ENCODE measurements at places on chromosomes 13 and 19. TPM values are rescaled to one million over a fixed set of nuclear protein-coding genes. Genes with fewer than 3 reads are reported as not detected.

FCAR gene
- total RNA-seq: not detected

ZNF331 gene
- 5.4 TPM for total RNA-seq

PSG6 gene
- not detected for total RNA-seq

KIR3DL2 gene
- not detected for total RNA-seq

ZNF844 gene
- total RNA-seq: 5.2 TPM

TMEM59L gene
- total RNA-seq: 12.8 TPM

WDR88 gene
- total RNA-seq: not detected

ZNF28 gene
- total RNA-seq: 4.0 TPM

SIGLEC10 gene
- total RNA-seq: not detected

CPT1C gene
- 8.8 TPM for total RNA-seq

Measured in cardiac atrium fibroblast (primary cell).